ENCODE measurements at places on chromosomes 1 and 21.

GRCh38 chr1:175873290-175873935 lies 130.0 kb upstream of the TNR start:
- no peak for DNase-seq

DNA sequence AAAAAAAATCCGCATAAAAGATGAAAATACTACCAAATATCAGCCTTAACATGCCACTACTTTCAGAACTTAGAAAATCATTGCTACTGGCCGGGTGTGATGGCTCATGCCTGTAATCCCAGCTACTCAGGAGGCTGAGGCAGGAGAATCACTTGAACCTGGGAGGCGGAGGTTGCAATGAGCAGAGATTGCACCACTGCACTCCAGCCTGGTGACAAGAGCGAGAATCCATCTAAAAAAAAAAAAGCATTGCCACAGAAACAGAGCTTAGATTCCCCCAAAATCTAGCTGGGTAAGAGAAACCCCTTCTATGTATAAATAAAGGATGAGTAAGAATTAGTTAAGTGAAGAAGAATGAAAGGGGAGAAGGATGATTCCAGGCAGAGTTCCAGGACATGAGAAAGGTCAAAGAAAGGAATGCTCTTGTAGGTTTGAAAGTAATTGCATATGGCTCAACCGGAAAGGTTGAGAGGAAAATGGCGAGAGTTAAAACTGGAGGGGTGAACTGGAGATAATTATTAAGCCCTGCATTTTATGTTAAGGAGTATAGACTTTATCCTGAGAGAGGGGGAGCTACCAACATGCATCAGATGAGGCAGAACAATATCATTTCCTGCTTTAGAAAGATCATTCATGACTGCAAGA lies 19.7 kb upstream of the NRDC start:
- no peak for DNase-seq

DNA sequence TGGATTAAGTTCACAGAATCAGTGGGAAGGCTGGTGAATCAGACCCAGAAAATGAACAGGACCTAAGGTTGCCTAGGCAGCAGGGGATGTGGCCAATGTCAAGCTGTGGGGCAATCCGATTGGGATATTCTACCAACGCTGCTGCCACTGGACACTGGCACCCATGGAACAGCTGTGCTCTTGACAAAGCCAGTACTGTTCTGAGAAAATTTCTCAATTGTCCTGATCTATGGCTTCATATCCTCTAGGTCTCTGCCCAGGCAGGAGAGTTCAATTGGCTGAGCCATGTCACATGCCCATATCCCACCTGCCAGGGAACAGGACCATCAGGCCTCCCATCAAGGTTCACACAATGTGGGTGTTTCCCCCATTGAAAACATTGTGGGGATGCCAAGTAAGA lies 6.2 kb downstream of the TACSTD2 start:
- DNase-seq = no peak

DNA sequence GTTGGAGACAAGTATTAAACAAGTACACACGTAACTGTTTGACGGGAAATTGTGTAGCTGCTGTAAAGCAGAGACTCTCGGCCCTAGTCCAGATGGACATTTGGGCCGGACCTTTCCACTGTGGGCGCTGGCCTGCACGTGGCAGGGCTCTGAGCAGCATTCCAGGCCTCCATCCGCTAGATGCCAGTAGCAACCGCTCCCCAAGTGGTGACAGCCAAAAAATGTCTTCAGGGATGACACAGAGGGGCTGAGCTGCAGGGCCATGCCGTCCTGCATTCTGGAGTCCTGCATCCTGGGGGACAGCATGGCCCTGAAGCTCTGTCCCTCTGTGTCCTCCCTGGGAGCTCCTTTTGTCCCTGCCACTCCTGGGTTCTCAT lies 24.8 kb downstream of the A3GALT2 start:
- no peak for DNase-seq

- no peak for DNase-seq
These were observed 170.2 kb downstream of the SYT2 start for GRCh38 chr1:202540014-202540413.

DNA sequence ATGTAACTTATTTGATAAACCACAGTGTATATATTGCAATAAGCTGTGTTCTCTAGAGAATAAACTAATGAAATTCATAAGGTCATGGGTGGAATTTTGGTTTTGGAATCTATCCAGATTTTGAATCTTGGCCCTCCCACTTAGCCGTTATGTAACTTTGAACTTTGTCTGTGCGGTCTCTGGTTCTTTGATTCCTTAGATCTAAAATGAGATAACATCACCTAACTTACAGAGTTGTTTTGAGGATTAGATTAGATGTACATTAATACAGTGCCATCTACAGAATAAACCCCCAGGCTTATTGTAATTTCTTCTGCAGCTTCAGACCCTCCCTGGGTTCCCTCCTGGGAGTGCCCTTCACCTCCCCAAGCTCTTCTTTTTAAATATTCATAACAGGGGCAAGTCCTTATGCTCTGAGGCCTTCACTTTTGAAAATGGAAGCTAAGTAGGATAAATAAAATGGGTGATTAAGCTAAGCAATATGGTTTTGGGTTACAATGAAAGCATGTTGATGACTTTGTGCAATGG lies 124.3 kb downstream of the ATG4C start:
- no peak for DNase-seq

DNA sequence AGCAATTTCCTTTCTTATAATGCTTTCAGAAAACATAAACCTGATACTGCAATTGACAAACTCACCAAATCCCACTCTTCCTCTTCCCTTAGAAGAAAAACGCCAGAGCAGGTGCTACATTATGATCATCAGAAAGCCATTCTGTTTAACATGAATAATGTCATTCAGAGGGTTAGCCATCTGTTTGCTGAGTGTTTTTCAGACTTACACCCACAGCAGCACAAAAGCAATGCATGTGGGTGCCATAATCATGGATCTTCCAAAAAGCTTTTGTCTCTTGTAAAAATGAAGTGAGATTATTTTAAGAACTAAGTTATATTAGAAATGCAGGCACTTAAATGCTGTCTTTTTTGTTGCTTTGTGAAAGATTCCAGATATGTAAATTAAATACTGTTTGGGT lies 204.6 kb upstream of the TMPRSS15 start:
- DNase-seq = no peak

DNA sequence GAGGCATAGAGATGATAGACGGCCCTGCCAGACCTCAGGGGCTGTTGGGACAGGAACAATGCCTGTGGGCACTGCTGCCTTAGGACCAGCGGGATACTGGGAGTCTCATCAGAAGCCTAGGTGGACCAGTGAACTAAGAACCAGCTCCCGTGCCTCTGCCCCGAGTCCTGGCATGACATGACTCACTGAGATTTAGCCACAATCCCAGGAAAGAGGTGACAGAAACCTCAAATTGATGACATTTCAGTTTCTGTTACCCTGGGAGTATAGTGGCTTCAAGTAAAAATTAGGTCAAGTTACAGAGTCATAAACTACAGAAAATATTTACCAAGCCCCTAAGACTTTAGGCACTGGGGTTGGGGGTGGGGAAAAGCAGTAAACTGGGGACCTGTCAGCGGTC lies 74.6 kb upstream of the GADD45A start:
- DNase-seq = no peak

DNA sequence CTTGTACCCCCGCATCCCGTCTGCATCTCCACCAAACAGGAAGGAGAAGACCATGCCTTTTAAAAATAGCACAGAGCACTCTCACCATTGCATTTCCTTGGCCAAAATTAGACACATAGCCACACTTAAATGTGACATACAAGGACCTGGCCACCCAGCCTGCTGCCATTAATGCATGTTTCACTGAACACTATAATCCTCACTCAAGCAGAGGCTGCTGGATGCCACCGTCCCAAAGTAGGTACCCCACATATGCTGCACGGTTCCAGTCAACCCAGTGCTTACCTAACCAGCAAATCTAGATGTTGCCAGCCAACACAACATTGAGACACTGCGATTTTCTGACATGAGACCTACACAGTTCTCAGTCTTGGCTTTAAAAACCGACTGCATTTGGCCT lies 107.7 kb downstream of the ADSS2 start:
- no peak for DNase-seq

DNA sequence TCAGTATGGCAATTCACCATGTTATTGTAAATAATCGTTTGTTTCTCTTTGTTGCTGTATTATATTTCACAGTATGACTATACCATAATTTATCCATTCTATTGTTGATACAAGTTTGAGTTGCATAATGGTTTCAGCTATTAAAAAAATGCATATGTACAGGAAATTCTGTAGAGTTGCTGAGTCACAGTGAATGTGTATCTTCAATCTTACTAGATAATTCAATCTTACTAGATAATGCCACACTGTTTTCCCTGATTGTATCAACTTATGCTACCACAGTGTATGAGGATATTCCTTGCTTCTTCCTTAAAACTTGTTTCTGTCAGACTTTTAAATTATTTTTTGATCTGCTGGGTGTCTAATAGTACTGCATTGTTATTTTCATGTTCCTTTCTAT lies 3.5 kb upstream of the COA6 start:
- DNase-seq = no peak

DNA sequence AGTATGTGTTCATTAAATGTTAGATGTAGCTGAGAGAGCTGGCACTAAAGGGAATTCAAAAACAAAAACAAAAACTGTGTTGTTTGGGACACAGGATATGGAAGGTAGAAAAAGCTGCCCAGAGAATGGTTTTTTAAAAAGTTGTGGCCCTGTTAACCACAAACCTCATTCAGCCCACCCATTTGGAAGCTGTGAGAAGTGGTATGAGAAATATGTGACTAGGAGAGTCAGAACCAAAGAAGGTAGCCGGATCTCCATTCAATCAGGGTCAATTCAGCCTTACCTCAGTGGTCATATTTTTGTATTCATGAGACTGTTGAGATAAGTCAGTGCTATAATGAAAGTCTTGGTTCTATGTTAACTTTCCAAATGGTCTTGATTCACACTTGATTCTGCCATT lies 29.8 kb upstream of the CACYBP start:
- no peak for DNase-seq

DNA sequence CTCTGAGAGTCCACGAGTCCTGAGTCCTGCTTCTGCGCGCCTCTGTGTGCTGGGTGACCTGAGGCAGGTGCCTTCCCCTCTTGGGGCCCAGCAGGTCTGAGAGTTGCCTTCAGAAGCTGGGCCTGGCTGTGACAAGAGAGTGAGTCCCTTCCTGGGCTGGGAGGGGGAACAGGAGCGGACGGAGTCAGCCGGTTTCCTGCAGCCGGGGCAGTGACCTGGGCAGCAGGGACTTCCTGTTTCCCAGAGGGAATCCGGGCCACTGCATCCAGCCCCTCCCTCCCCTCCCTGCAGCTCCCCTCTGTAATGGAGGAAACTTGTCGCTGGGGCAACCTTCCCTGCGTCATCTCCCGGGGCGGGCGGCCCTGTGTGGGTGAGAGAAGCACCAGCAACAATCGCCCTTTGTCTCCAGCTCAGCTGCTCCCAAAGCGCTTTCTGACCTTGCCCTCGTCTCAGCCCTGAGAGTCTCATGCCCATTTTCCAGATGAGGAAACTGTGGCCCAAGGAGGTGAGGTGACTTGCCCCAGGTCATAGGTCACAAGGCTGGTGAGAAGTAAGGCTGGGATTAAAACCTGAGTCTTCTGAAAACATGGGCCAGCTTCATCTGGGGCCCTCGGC lies 61.1 kb downstream of the SDC3 start:
- DNase-seq = no peak

DNA sequence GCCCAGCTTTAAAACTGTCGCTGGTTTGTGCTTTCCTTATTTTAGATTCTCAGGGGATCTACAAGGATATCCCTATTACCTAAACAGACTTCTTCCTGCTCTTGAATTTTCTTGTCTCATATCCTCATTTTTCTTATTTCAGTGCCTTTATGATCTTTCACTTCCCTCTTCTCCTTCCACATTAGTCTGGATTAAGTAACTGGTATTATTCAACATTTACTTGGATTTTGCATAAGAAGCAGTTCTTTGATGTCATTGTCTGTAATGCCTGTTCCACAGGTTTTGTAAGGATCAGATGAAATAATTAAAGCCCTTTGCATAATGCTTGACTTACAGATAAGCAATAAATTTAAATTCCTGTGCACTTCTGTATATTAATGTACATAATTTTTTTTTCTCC lies 26.5 kb downstream of the CXADR start:
- DNase-seq = no peak

DNA sequence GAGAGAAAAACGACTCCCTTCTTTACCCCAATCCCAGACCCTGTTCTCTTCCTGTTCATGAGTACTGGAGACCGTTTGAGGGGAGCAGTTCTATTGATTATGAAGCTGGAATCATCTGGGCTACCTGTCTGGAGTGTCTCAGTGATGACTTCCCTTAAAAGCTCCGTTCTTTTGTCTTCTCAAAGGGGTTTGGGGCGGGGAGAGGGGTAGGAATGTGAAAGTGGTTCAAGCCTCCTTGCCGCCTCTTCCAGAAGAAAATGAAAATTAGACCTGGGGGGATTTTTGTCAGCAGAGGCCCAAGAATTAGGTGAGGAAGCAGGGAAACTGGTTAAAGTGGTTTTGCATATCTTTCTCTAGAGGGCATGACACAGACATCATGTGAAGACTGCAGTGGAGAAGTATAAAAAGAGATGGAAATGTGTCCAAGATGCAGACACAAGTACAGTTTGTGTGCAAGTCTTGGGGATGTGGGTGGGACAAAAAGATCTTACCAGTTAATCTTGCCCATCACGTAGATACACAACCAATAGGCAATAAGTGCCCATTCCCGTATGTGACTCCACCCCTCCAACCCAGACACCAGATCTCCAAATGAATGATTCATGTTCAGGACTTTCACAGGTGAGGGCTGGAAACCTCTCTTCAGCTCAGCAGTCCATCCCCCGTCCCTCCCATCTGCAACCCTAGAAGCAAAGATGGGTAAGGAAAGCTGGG lies 470 bp upstream of the MTMR11 start:
- no peak for DNase-seq

GRCh38 chr21:37059181-37059580 lies 13.7 kb downstream of the PIGP start:
- no peak for DNase-seq

GRCh38 chr1:170360601-170361000 lies 171.4 kb upstream of the GORAB start:
- no peak for DNase-seq

DNA sequence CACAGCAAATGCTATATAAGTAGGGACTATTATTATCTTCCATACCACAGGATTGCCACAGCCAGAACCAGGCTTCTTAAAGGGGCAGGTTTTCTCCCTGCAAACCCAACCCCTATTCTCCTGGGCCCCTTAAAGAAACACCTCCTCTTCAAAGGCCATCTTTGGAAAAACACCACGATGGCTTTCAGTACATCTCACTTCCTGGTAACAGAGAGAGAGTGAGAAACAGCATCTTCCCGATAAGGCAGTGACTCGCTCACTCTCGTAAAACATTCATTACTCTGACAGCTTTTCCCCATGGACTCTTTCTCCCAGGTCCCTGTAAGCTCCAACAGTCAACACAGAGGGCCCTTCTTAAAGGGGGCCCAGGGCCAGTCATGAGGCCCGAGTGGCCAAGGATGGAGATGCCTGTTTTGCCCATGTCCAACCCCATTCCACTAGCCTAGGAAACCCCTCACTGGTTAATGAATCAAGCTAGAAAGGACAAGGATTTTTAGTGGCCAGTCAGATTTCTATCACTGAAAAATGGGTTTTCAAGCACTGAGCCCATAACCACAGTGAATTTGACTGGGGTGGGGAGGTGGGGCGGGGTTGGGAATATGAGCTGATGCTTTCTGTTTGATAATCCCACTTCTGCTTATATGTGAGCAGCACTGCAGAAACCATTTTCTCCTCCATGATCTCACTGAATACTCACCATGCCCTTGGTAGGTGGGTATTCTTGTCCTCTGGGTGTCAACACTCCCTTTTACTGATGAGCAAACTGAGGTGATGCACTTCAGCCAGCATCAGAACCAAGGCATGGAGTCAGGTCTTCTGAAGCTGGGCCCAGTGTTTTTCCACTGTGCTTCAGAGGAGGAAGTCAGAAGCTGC lies 3.6 kb upstream of the NAV1 start:
- no peak for DNase-seq
